ENCODE measurements at places on chromosomes 12 and 14.

DNA sequence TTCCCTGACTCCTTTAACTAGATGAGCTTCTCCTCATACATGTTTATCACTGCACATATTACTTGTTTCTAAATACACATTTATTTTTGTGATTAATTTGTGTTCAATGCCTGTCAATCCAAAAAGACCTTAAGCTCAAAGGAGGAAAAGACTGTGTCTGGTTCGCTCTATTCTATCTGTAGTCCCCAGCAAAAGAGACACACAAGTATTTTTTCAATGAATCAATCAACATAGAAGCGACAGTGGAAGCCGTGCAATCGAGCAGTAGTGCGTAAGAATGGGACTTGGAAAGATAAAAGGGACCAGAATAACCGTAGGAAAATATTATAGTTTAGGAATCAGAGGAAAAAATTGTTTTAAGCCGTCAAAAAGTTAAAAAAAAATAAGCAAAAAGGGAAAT is 951 bp downstream of the WDHD1 start:
- H3K27me3 ChIP-seq: no peaks in the 10 kb centered on the region
- peaks cover 1% of the 10 kb centered on the region for H3K36me3 ChIP-seq
- H3K4me3 ChIP-seq: peak overlapping the region; percentile 91
- H3K4me1 ChIP-seq: peaks cover 28% of the 10 kb centered on the region
- H3K27ac ChIP-seq: peak overlapping the region; percentile 93
- DNase-seq: no peak

DNA sequence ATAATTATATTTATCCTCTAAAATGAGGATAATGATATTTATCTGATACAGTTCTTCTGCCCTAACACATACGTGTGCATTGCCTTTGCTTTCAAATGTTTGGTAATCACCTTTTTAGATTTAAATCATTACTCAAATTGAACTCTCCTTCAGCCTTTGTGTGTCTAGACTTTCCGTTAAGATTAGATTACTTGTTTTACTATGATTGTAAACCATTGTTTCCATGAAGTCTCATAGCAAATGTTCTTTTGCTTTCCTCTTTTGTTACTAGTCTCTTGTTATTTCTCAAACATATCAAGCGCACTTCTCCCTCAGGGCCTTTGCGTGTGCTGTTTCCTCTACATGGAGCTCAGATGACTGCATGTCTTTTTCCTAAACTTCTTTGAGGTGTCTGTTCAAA is 63.7 kb downstream of the ETV6 start:
- H3K36me3 ChIP-seq: peaks cover 31% of the 10 kb centered on the region
- no peaks in the 10 kb centered on the region for H3K27me3 ChIP-seq
- no peak overlapping the region for H3K4me3 ChIP-seq
- DNase-seq: no peak

- H3K27ac ChIP-seq: no peak overlapping the region
- H3K4me3 ChIP-seq: no peak overlapping the region
- H3K4me1 ChIP-seq: no peaks in the 10 kb centered on the region
- no peak for DNase-seq
- no peaks in the 10 kb centered on the region for H3K36me3 ChIP-seq
- H3K27me3 ChIP-seq: no peaks in the 10 kb centered on the region
Measured at GRCh38 chr12:65590318-65590717, 234.0 kb upstream of the HMGA2 start.

GRCh38 chr14:68405961-68406360 is 386.9 kb downstream of the ZFP36L1 start:
- no peak for DNase-seq
- no peaks in the 10 kb centered on the region for H3K27me3 ChIP-seq
- peaks cover 53% of the 10 kb centered on the region for H3K4me1 ChIP-seq
- H3K4me3 ChIP-seq: no peak overlapping the region

DNA sequence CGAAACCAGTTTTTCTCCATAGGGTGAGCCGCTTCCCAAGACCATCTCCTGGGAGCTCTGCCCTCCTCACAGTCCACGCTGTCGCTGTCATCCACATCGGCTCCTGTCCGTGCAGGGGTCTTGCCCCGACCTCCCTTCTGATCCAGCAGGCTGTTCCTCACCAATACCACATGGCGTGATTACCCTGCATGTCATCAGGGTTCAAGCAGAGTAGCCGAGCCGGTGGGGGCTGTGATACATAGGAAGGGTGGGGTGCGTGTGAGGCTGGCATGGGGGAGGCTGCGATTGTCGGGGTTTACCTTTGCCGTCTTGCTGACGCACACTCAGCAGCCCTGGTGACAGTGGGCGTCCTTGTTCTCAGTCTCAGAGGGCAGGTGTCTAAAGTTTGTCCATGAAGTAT is 17.0 kb downstream of the TEDC1 start:
- H3K36me3 ChIP-seq: peaks cover 2% of the 10 kb centered on the region
- no peak overlapping the region for H3K27ac ChIP-seq
- DNase-seq: no peak
- H3K4me3 ChIP-seq: no peak overlapping the region
- H3K27me3 ChIP-seq: peaks cover 21% of the 10 kb centered on the region

- no peaks in the 10 kb centered on the region for H3K36me3 ChIP-seq
- H3K27me3 ChIP-seq: no peaks in the 10 kb centered on the region
- H3K4me3 ChIP-seq: no peak overlapping the region
- peaks cover 9% of the 10 kb centered on the region for H3K4me1 ChIP-seq
- no peak overlapping the region for H3K27ac ChIP-seq
Measured at GRCh38 chr12:117042171-117042842, 56.9 kb downstream of the TESC start.

DNA sequence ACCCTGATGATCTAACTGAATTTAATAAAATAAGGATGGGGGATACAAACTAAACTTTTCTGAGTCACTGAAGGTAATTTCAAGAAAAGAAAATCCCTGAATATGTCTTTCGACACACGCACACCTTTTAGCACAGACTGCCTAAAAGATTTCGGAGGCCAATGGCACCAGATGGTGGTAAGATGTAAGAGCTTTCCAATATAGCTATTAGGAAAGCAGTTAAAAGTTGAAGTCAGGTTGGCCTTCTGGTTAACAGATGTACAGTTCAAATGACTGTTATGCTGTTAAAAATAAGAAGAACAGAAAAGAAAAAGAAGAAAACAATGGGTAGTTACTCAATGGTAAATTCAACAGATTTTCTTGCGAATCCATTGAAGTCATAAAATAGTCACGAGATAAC is 80.7 kb upstream of the KRR1 start:
- H3K36me3 ChIP-seq: no peaks in the 10 kb centered on the region
- peaks cover 7% of the 10 kb centered on the region for H3K27me3 ChIP-seq
- no peak overlapping the region for H3K27ac ChIP-seq
- H3K4me3 ChIP-seq: no peak overlapping the region

DNA sequence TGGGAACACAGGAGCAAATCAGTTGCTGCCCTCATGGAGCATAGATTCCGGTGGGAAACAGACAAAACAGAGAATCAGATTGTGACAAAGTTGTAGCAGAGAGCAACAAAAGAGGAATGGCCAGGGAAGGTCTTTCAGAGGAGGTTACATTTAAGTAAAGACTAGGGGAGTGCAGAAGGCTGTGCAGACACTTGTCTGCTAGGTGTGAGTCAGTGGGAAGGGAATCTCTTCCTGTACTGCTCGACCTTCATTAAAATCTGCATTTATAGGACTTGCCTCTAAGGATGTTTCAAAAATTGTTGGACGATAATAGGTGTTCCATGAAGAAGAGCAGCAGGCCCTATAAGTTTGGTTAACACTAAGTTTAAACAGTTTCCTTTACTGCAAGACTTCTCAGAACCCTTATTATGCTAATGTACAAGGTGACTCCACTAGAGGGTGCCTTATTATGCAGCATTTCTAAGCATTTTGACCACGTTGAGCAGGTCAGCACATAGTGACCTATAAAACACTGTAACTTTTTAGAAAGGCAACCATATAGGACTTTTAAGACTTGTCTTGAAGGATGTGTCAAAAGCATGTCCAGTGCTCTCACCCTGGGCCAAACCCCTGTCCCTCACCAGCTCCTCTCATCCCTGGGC is 91.8 kb upstream of the RIC8B start:
- peaks cover 3% of the 10 kb centered on the region for H3K27me3 ChIP-seq
- H3K36me3 ChIP-seq: no peaks in the 10 kb centered on the region
- H3K4me1 ChIP-seq: no peaks in the 10 kb centered on the region

All from memory B cell (primary cell).